ENCODE measurements at places on chromosomes 2 and 18.

DNA sequence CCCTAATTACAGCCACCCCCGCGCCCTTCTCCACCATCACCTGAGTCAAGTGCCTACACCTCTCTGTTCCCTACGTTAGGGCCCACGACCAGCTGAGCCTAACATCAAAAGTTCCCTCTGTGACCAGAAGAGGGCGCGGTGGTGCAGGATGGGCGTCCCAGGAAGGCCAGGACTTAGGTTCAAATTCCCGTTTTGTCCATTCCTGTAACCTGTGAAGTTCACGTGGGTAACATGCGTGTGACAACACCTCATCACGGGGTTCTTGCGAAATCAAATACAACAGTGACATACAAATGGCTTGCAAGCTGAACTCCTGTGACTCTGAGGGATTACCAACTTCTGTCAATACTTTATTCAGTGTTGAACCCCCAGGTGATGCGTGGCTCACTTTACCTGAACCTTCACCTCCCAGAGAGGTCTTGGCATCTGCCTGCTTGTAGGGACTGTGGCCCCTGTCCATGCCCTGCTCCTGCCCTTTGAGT, 207.9 kb downstream of the ARL4C start:
- DNase-seq, result peak; percentile 54

GRCh38 chr2:57160976-57161375, 885.6 kb upstream of the VRK2 start:
- no peak for DNase-seq

- no peak for DNase-seq
Observed at GRCh38 chr2:173957517-173957916, 7.7 kb downstream of the SP3 start.

DNA sequence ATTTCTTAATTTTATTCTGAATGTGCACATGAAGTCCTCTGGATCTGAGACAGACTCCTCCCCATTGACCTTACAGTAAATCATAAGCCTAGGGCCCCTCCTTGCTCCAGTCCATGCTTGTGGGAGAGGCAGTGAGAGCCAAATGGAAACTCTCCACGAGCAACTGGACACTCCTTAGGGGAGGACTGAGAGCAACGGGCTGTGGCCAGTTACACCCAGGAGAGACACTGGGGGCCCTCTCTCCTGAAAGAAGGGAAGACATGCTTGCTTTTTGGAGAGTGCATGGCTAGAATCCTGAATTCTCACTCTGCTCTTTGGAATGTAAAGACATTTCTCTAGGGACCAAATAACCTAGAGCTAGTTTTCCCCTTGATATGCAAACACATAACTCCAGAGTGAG, 49.0 kb upstream of the BIN1 start:
- no peak for DNase-seq

GRCh38 chr2:216497382-216498069, 1.1 kb upstream of the RPL37A start:
- no peak for DNase-seq

DNA sequence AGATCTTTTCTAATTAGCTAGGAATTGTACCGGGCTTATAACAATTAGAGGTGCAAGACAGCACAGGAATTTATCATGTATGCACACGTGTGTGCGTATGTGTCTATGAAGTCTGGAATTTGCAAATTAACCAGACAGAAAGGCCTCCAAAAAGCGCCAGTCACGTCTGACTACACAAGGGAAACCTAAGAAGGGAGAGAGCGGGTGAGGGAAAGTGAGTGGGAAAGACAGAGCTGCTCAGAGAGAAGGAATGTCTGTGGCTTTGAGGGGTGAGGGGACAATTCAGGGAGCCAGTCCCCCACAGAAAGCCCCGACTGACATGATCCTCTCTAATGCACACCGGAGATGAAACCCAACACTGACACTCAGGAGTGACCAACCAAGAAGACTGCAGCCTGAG, 197.7 kb upstream of the SH3BP4 start:
- no peak for DNase-seq

DNA sequence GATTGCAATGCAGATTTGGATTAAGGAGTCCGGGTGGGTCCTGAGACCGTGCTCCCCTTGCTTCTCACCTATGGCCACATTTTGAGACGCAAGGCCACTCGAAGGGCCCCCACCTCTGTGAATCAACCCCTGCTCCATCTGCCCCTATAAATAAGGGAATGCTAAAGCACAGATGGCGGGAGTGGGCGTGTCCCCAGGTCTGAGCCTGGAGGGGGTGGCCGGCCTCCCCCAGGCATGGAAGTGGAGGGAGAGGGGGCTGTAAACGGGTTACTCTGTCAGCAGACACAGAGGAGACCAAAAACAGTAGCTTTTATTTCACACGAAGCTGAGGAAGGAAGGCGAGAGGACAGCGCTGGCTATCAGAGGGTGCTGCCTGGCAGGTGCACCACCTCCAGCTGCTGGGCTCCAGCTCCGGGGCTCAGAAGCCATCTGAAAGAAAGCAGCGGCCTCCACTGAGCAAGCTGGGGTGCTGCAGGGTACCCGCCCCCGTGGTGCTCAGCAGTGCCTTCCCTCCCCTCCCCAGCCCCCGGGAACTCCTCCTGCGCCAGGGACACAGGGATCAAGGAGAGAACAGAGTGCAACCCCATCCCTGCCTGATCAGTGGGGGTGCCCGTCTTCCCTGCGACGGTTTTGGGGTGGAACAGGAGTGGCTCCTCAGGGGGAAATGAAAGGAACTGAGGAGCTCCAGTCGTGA, 56.7 kb upstream of the RAB6C start:
- DNase-seq, result no peak

DNA sequence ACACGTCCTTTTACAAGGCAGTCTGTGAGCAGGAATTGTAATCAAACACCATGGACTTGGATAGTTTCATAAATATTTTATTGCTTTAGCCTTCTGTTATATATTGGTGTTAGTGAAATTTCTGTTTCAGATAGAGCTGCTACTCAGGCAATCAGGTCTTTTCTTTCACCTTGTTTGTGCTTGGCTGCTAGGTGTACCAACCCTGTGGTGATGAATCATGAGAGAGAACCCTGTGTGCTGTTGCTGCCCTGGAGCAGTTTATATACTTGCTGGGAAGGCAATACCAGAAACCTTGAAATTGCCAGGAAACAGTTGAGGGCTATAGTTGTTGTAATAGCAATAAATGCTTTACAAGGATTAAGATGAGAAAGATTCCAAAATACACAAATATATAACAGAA, 84.5 kb downstream of the FSHR start:
- no peak for DNase-seq

GRCh38 chr2:204799791-204800190, 254.5 kb downstream of the PARD3B start:
- DNase-seq, result no peak

DNA sequence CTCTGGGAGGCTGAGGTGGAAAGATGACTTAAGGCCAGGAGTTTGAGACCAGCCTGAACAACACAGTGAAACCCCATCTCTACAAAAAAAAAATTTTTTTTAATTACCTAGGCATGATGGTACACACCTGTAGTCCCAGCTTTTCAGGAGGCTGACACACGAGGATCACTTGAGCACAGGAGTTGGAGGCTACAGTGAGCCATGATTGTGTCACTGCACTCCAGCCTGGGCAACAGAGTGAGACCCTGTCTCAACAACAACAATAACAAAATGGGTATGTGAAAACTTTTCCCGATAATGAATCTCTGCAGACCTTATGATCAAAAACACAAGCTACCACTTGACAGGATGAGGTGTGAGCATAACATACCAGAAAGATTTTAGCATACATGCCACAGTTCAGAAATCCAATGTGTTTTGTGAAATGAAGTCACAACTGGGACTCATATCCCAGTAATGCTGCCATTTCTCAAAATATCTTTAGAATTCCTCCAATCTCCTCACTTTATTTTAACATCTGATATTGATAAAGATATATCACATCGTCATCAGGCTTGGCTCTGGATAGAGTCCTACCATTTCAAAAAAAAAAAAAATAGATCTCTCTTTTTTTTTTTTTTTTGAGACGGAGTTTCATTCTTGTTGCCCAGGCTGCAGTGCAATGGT, 74.0 kb upstream of the PELI1 start:
- DNase-seq, result no peak

- no peak for DNase-seq
Observed at GRCh38 chr2:228648541-228648940, 467.1 kb upstream of the SPHKAP start.

DNA sequence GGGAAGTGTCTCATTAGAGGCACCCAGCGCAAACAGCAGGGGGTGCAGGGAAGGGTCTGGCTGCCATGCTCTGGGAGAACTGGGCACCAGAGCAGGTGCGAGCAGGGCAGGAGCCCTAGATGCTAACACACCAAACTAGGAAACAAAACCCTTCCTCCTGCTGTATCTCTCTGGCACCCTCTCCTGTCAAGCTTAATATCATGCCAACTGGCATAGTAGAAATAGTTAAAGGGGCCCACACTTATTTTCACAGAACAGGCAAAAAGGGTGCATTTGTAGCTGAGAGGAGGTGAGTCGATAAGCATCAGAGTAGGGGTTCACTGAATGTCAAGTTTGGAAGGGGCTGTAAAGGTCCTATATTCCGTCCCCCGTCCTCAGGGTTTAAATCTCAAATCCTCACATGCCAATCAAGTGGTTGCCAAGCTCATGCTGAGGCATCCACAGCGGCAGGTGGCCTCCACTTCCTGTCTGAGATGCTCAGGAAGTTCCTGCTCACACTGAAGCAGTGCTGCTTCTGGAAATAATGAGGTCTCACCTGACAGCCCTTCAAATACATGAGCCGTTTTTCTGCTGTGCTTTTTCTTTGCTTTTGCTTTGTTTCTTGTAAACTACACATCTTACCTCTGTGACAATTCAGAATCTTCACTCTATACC, 14.9 kb upstream of the ACKR3 start:
- no peak for DNase-seq

- no peak for DNase-seq
Observed at GRCh38 chr18:36849288-36850006, 20.5 kb downstream of the KIAA1328 start.

DNA sequence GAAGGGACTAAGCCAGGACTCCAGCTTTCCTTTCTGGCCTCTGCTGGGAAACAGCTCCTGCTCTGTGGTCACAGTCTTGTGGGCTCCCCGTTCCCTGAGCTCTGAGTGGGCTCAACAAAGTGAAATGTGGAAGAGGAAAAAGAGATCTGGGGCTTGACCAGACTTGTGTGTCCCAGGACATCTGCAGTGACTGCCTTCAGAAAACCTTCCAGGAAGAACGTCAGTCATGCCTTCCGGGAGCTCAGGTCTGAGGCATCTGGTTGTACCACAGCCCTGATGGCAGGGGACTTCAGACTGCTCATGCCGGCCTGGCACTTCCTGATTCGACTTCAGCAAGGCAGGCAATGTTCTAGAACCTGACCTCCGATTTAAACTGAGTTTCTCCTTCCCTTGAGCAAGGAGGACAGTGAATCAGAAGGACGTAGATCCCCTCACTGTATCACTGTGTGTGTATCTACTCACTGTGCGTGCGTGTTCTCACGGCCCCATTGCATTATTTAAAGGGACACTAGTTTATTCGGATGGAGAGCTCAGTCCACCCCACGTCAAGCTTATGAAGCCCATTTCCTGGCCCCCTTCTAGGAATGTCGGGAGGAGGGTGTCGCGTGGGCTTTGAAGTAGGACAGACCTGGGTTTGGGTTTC, 548 bp upstream of the FBLN7 start:
- DNase-seq, result no peak

DNA sequence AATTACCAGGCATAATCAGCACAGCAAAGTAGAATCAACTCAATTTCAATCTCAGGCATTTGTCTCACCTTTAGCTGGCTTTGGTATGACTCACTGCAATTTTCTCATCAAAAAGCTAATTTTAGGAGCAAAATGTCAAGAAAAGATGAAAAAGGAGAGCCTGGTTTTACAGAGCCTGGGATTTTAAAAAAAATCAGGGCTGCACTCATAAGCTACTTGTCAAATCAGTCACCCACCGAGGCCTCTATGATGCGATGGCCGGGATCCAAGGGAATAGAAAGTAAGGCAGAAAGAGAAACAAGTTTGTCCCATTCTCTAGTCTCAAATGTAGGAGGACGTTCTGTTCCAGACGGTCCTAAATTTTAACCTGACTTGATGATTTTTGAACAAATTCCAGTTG, 170.9 kb downstream of the SOCS6 start:
- no peak for DNase-seq

DNA sequence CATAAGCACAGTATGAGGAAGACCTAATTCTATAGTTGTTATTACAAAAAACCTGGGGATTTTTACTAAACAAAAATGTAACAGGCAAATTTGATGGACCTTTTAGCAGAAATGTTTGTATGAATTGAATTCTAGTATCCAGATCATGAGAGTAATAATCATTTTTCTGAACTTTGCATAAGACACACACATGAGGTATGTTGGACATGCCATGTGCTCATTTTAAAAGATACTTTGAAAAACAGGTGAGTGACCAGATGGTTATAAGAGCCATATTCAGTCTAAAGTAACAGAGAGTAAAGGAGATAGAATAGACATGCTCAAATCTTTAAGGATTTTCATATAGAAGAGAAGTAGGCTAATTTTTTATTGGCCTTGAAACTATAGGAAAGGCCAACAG, 663.6 kb downstream of the NRXN1 start:
- DNase-seq, result no peak

- no peak for DNase-seq
Observed at GRCh38 chr18:4631239-4631638, 176.1 kb upstream of the DLGAP1 start.

DNA sequence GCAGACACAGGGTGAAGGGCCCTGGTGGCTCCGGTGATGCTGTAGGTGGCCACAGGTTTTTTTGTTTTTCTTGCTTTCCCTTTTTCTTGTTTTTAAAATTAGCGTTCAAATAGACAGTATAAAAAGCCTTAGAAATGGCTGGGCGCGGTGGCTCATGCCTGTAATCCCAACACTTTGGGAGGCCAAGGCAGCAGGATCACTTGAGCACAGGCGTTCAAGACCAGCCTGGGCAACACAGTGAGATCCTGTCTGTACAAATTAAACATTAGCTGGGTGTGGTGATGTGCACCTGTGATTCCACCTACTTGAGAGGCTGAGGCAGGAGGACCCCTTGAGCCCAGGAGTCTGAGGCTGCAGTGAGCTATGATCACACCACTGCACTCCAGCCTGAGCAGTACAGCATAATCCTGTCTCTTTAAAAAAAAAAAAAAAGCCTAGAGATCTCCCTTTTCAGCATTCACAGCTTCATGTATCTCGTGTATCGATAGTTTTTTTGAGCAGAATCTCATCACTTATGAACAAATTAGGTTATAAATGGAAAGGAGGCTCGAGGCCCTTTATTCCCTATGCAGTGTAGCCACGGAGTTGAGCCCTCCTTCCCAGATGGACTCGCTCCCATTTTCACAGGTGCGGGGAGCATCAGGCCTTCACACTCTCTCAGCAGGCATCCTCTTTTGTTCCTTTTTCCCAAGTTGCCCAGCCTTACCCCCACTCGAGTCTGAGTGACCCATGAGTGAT, 50.8 kb downstream of the EMILIN2 start:
- no peak for DNase-seq

- no peak for DNase-seq
Observed at GRCh38 chr2:105102963-105103421, 65.1 kb downstream of the MRPS9 start.

DNA sequence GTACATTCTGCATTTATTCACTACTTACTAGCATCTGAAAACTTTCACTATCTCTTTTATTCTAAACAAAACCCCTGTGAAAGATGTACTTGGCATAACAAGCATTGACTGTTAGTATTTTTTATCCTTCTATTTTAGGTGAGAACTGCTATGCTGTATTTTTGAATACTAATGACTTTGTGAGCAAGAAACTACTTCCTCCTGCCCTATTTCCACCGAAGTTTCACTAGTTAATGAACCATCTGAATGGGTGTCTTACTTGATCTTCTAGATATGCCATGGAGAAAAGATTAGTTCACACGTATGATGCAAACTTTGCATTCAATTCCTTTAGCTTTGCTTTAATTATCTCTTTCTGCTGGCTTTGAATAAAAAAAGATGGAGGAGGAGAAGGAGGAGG, 68.1 kb downstream of the EPHA4 start:
- DNase-seq, result no peak

- no peak for DNase-seq
Observed at GRCh38 chr2:29698216-29698615, 223.2 kb downstream of the ALK start.
